ENCODE measurements at places on chromosomes 3 and 15. TPM values are rescaled to one million over a fixed set of nuclear protein-coding genes. Genes with fewer than 3 reads are reported as not detected.

PYGO1 gene
- 45.2 TPM for total RNA-seq

EIF4E3 gene
- 22.8 TPM for total RNA-seq

NLGN1 gene
- total RNA-seq = 59.1 TPM

VEPH1 gene
- 13.0 TPM for total RNA-seq

PIF1 gene
- total RNA-seq = 0.82 TPM

SCN5A gene
- total RNA-seq = 1.2 TPM
